T-cell (primary cell): ENCODE measurements at places on chromosomes 4 and X.

GRCh38 chrX:41671082-41671481, 17.7 kb upstream of the GPR34 start:
- DNase-seq: no peak

- DNase-seq: no peak
Measured at GRCh38 chr4:149489321-149489720, 326.3 kb downstream of the IQCM start.

DNA sequence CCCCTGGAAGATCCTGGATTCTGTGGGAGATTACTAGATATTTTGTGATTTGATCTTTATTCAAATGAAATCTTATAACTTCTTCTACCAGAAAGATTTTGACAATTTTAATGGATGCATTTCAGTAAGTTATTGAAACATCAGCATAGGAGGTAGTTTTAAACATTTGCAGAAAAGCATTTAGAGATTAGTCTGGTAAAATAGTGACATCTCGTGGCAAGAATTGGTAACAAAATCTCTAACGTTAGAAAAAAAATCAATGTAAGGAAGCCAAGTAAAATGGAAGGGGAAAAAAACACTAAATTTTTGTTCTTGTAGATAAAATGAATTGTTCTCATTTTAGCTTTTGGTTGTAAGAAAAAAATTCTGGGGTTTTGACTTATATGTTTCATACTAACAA, 73.3 kb downstream of the TASL start:
- DNase-seq: no peak

DNA sequence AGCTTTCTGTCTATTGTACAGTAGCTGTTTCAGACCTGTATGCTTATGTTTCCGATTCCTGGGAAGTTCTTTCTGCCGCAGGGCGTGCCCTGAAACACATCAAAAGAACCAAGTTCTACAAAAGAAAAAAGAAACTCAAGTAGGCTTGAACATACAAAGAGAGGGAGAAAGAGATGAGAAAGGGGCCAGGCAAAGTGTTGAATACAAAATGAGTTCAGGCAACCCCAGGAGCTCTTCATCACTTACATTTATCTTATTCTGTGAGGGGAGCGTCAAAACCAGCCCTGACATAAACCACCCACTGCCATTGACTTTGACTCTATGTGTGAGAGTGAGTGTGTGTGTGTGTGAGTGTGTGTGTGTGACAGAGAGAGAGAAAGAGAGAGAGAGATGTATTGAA, 26.5 kb upstream of the ATOH1 start:
- no peak for DNase-seq
